ENCODE measurements at places on chromosomes 4 and X.

- no peak for DNase-seq
Observed at GRCh38 chr4:815464-816146, 10.3 kb downstream of the CPLX1 start.

DNA sequence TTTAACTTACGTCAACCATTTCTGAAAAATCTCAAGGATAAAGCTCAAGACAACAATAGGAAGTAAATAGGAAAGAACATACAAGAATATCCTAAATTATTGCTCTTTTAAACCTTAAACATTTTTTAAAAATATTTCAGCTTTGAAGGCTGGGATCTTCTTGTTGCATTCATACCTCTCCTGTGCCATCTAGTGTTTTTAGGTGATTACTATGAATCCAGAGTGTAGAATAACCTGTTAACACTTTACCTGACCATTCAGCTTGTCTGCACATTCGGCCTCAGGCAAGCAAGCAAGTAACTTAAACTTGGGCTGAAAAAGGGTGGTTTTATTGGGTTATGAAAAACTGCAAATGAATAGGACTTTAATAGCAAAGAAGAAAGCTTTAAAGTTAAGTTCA lies 507.8 kb upstream of the INTU start:
- no peak for DNase-seq

DNA sequence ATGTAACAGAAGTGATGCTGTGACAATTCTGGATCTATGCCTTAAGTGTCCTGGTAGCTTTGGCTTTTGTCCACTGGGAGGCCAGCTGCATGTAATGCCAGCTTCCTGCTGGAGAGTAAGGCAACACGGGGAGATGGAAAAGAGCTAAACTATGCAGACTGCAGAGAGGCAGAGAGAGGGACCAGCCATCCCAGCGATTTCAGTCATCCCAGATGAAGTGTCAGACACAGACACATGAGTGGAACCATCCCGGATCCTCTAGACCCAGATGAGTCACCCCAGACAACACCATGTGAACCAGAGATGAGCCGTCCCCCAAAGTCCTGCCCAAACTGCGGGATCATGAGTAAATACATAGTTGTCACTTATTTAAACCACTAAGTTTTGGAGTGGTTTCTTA lies 14.6 kb downstream of the SRPX start:
- no peak for DNase-seq

GRCh38 chr4:77158487-77158861 lies 1.5 kb downstream of the CCNG2 start:
- no peak for DNase-seq

DNA sequence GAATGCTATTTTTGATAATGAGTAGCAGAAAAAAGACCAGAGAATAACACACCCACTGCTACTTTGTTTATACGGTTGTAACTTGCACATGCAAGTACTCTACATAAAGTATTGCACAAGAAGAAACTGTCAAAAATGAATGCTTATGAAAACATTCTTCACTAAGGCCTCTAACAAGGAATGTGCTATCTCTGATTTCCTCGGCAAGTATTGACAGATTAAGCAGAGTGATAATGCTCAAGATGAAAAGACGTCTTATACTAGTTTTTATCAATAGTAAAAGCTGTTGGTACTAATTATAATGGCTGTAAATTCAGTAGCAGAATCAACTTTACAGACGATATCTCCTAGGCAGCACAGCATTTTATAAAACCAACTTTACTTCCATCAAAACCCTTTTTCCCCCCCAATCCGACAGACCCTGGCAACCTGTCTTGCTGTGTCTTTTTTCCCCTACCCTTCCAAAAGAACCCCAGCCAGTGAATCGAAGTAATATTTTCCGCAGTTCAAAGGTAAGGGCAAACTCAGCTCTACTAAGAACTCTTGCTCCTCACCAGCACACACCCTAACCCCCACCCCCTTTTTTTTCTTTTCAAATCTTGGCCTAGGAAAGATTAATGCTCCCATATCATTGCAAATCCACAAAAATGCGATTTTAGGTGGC lies 1.5 kb downstream of the FRYL start:
- DNase-seq = no peak

DNA sequence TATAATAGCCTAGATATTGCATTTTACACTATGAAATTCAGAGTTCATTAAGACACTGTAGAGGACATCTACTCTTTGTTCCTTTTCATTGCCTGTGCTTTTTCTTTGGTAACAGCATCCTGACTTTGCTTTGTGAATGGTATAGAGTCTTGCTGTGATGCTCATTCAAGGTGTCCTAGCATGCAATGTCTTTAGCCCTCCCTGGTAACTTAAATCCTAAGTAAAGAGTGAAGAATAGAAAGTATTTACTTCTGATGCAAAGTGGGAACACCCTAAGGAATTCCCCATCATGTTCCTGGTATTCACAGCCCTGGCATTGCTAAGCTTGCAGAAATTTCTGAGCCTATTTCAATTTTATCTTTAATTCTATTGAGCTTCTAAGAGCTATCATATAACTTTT lies 400.1 kb downstream of the FAT4 start:
- no peak for DNase-seq

GRCh38 chr4:184955636-184956035 lies 62.7 kb upstream of the HELT start:
- DNase-seq = no peak

GRCh38 chr4:95106408-95106928 lies 348.7 kb downstream of the BMPR1B start:
- DNase-seq = no peak

DNA sequence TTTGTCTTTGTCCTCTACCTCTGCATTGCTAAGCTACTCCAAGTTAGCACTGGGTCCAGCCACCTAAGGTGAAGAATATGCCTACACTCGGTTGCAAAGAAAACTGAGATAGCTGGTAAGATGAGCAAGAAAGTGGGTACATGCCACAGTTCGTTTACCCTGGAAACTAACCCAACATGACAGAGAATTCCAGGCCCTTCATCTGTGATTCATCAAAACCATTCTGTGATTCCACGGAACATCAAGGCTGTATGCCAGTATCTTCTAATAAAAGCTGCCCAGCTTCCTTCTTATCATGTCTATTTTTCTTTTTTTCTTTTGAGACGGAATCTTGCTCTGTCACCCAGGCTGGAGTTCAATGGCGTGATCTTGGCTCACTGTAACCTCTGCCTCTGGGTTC lies 58.7 kb upstream of the SPANXC start:
- no peak for DNase-seq

DNA sequence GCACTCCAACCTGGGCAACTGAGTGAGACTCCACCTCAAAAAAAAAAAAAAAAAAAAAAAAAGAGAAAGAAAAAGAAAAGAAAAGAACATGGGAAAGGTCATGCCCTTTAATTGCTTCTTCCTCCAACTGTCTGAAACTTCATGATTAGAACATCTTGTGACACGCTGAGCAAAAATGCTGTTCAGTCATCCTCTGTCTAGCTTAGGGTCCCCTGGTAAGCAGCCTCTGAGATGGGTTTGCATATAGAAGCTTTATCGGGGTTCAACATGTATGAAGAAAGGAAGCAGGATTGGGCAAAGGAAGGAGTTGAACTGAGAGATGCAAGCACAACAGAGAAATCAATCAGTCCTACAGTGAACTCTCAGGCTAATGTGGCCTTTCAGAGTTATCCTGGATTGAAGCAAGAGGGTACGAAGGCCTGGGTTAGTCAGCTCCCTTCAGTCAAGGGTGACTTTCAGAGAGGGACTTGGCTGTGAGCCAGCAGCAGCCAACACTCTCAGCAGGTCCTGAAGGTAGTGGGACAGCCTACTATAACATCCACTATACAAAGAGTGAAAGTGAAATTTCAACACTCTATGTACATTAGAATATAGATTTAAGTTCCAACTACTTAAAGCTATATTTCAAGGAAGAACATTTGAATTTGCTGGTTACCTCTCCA lies 11.4 kb downstream of the MAOB start:
- DNase-seq = no peak

- DNase-seq = no peak
Observed at GRCh38 chr4:82561786-82562563, at the start of gene TMEM150C. Gene TMEM150C, minus strand, starts transcription at chr4:82561988. Its CDS starts 57,331 bp downstream, at chr4:82504657.

- DNase-seq = no peak
Observed at GRCh38 chr4:83582289-83582785, 46.4 kb downstream of the GPAT3 start.

DNA sequence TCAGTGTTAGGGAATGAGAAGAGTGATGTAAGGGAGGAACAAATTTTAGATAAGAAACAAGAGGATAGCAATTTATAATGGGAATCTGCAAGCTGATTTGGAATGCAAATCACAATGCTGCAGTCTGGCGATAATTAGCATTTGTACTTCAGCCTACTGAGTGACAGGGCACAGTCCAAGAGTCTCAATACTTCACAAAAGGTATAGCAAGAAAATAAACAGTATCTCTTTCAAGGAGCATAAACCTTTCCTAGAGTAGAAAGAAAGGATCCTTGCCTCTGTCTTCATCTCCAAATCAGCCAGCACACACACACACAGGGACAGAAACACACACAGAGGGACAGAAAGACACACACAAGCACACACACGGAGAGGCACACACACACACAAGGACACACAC lies 1.1 kb upstream of the GPM6A start:
- DNase-seq = no peak

GRCh38 chrX:24494647-24495075 lies 29.6 kb downstream of the PDK3 start:
- DNase-seq = no peak

GRCh38 chrX:107484002-107484726 lies 34.7 kb downstream of the FRMPD3 start:
- no peak for DNase-seq

DNA sequence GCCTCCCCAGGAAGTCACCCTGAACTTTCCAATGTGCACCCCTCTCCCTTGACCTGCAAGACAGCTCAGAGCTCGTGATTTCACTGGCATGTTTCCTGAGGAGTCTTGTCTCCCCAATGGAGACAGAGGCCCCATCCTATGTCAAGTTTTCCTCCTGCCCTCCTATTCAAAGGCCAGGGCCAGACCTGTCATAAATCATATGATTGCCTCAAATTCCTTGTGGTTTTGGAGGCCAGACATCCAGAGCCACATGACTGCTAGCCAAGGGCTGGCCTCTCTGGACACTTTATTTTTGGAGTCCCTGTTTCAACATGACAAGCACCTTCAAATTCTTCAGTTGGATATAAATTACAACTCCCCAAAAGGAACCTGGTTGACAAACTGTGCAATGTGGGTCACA lies 76.0 kb upstream of the TFDP3 start:
- no peak for DNase-seq

- no peak for DNase-seq
Observed at GRCh38 chrX:107646735-107647134, 18.4 kb downstream of the PRPS1 start.

DNA sequence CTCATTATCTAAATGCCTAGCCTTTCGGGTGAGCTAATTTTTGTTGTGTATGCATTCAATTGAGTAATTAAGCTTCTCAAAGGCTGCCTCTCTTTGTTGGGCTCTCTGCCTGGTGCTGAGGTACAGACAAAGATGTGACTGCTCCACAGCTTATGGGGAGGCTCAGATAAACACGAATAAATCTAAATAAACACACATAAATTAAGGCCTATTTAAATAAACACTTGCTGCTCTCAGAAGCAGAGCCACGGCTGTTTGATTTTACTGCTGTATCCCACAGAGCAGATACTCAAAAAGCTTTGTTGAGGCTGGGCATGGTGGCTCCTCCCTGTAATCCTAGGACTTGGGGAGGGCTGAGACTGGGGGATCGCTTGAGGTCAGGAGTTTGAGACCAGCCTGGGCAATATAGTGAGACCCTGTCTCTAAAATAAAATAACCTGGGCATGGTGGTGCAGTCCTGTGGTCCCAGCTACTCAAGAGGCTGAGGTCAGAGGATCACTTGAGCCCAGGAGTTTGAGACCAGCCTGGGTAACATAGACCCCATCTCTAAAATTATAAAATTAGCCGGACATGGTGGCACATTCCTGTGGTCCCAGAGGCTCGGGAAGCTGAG lies 8.4 kb upstream of the CD99 start:
- DNase-seq = no peak

DNA sequence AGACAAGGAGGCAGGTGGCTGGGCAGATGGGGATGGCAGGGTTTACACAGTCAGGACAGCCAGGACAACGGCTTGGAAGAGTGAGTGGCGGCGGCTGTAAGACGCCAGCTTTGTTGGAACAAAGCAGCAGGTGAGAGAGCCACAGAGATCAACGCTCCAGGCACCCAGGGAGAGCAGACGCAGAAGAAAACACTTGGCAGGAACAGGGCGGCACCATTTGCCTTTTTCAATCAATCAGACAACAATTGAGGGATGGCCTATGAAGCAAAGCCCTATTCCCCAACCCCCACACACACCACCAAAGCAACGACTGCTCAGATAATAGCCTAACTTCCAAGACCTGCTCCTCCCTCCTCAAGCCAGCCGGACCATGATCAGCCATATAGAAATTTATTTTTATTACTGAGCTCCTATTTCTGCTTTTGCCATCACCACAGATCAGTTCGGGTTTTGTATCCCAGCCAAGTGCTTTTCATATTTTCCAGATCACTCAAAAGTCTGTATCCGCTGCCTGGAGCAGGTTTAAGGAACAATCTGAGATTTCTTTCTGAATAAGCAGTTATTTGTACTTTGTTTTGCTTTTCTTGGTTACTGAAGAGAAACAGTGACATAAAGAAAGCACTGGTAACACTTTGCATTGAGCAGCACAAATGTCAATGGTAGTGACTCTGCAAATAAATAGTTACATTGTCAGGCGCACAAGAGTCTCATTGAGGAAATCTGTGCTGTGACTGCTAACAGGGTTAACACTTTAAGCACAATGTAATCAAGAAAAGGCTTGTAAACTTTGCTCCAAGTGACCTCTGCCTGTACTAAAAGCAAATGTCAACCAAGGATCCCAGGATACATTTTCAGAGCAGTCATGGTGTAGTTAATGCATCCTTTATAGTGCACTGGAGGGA lies 81.8 kb upstream of the RBPJ start:
- DNase-seq = no peak

DNA sequence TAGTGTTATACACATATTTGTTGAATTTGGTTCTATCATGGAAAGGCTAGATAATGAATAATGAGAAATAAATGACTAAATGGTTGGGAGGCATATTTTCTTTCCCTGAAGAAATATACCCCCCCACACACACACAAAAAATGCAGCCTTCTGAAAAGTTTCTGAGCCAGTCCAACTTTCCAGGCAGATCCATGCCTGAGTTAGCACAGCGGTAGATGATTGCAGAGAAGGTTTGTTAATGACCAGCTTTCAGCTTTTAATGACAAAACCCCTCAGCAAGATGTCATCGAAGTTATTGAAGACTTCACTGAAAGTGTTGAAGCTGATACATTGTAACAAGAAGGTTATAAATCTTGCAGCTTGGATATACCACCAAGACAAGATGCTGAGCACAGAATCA lies 61.4 kb downstream of the GBA3 start:
- DNase-seq = no peak

- DNase-seq = no peak
Observed at GRCh38 chr4:173794662-173795061, 264.6 kb upstream of the HAND2 start.
